ENCODE measurements at places on chromosomes 5 and 9.

DNA sequence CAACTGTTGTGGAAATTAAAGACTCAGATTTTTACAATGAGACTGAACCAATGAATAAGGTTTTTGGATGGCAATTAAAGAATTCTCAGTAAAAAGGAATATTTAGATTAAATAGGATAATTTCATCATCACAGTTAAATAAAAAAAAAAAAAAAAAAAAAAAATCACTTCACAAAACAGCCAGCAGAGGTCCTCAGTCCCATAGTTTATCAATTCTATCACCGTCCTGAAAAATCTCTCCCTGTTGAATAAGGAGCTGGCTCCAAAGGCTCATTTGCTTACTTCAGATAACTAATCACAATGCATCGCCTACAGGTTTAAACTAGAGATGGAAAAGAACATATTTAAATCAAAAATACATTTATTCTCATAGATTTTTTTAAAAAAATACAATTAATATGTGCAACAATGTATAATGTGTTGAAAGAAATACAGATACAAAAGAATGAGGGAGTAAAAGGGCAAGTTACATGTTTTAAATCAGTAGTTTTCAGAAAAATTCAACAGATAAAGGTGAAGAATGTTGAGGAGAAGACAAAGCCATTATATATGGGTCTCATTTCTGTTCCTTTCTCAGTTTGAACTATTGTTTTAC lies 175.8 kb upstream of the CHD1 start:
- peak; percentile 30 for DNase-seq

DNA sequence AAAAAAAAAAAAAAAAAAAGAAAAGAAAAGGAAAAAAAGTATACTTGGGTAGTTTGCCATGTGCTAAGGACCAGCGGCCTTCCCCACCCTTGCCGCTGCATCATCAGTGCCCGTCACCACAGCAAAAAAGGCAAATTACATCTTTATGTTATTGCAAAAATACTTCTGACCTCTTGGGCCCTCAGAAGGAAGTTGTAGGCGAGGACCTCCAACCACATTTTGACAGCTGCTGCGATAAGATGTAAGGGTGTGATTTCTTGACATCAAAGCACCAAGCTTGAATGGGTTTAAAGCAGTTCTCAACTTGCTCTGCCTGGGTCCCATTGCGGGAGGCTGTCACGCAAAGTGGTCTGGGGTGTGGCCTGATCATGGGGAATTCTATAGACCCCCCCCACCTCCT lies 39.2 kb downstream of the DMRT1 start:
- DNase-seq, result no peak

DNA sequence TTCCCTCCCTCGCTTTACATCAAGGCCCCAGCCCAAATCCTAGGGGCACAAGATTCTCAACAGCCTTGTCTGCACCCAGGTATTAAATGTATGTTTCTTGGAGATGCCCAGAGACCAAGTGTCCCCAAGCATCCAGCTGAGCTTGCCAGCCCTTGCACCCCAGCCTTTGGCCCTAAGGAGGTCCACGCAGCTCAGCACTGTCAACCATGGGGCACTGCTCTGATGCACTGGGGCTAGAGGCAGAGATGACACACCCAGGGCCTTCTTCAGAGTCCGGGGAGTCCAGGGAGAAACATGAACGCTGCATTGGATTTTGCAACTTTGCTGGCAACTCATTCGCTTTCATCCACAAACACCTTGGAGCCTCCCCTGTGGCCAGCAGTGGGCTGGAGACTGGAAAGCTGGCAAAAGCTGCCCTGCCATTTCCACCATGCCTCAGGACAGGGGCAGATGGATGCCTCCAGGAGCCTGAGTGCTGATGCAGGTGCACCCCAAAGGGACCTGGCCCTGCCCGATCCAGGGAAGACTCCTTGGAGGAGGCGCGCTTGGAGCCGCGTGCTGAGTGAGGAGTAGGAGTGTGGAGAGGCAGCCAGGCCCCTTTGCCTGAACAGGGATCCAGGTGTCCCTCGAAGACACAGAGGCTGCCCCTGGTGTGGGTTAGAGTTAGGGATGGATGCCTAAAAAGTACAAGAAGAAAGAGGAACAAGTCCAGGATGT lies 19.3 kb downstream of the PAEP start:
- DNase-seq, result no peak

- DNase-seq, result no peak
Measured at GRCh38 chr5:127400946-127401670, 110.5 kb downstream of the MEGF10 start.

GRCh38 chr5:143758750-143759149 lies 53.2 kb upstream of the HMHB1 start:
- DNase-seq, result no peak

DNA sequence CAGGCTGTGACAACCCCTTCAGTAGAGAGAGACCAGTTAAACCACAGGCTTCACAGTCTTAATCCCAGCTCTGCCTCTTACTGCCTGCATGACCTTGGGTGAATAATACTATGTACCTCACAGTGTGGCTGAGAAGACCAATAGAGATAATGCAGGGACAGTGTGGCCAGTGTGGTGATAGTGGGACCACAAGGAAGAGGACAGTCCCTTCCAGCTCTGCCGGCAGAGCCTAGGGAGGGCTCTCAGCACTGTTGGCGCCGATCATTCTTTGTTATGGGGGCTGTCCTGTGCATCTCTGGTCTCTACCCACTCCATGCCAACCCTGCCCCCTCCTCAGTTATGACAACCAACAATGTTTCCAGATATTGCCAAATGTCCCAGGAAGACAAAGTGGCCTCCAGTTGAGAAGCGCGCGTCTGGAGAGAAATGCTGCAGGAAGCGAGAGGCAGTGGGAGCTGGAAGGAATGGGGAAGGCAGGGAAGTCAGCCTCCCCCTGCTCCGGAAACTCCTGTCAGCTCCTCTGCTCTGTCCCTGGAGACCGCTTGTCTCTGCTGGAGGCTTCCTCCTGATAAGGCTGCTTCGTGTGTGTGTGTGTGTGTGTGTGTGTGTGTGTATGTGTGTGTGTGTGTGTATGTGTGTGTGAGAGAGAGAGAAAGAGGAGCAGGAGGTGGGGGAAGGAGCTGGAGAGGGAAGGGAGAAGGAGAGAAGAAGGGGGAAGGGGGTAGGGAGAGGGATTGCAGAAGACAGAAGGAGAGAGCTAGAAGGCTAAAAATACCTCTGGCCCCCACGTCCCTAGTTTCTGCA lies 31.8 kb upstream of the FABP6 start:
- DNase-seq, result no peak

- DNase-seq, result no peak
Measured at GRCh38 chr9:125816321-125816720, 69.1 kb downstream of the PBX3 start.

DNA sequence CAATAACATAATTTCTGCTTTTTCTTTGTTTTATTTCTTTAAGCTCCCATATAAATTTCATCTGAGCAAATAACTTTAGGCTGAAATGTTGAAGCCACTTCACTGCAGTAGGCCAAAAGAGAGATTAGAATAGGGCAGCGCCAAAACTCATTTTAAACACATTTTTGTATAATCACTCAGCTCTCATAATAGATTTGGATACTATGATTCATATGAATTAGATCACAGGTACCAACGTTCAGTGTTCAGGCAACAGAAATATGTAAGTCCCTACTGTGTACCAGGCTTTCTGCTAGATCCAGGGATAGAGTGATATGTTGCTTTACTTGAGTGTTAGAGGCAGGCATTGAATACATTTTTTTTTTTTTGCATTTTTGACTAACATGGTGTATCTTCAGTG lies 370.5 kb downstream of the PTPRD start:
- no peak for DNase-seq

DNA sequence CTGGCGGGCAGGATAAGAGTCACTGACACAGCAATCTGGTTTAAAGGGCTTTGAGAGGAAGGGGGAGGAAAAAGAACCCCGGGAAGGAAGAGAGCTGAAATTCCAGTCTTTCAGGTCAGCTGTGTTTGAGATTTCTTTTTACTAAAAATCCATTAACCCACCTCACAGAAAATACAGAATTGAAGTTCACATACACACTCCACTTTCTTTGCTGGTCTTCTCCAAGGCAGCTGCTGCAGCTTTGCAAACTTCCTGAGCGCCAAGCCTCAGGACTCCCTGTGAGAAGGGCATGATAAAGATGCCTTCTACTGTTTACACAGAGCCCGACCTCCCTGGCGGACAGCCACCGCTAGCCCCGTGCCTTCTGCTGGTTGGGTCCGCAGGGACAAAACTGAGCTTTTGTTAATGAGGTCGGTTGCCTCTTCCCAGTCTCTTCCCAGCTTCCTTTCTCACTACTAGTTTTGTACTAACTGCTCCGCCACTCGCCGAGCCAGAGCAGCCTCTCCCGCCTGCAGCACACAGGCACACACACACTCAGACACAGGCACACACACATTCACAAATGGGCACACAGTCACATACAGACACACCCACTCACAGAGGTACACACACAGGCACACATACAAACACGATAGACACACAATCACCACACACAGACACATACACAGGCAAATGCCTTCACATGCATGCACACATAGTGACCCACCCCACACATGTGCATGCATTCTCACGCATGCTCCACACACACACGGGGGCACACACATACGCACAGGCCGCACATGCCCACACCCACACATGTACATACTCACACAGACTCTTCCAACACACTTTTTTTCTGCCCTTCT lies at the start of gene FREM1:
FREM1 (minus strand) TSS at position 468 of the 845 bp plus-strand sequence. CDS start 41,451 bp downstream, outside the sequence.
- no peak for DNase-seq

GRCh38 chr5:81420039-81420667 lies 26.2 kb upstream of the ACOT12 start:
- DNase-seq, result peak; percentile 79

DNA sequence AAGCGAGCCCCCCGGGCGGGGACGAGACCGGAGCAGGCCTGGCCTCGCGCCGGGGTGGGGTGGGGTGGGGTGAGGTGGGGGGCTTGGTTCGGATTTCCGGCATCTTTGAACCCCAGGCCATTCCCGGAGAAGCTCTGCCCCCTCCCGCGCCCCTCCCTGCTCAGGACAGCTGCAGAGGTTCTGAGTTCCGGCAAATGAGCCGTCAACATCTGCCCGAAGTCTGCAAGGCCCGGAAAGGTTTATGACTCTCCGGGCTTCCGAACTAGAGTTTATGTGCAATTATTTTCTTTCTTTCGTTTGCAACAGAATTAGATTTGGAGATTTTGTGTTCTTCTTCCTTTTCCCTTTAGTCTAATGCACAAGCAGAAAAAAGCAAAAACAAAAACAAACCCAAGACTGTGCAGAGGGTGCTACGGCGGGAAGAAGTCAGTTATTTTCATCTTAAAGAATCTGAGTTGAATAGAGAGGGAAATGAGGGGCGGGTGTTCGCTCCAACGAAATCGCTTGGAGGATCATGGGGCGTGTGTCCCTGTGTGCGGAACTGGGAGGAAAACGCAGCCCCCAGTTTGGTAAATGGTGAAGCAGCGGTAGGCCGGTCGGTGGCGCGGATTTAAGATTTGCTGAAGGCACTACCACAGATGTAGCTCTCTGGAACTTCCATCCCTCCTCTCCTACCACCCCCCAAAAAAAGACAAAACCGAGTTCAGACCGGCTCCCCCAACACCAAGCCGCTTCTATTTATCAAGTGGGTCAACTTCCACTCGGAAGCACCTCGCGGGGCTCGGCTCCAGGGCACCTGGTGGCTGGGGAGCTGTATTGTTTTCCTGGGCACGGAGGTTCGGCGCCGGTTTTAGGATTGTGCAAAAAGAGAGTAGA lies 4.8 kb downstream of the LHX2 start:
- DNase-seq, result no peak

DNA sequence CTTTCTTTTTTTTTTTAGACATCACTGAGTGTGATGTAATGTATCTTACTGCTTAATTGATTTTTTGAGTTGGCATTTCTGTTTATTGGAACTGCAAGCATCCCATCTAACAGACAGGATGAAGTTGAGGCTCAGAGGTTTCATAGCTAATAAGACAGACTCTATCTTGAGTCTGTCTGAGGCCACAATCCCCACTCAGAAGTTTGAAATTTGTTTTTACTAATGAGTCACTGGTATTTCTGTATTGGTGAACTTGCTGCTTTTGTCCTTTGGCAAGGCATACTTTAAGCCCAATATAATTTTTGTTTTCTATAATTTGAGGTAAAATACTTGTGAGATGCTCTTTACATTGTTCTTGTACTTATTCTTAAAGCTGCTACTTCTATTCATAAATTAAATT lies 491.2 kb downstream of the PSAT1 start:
- no peak for DNase-seq

DNA sequence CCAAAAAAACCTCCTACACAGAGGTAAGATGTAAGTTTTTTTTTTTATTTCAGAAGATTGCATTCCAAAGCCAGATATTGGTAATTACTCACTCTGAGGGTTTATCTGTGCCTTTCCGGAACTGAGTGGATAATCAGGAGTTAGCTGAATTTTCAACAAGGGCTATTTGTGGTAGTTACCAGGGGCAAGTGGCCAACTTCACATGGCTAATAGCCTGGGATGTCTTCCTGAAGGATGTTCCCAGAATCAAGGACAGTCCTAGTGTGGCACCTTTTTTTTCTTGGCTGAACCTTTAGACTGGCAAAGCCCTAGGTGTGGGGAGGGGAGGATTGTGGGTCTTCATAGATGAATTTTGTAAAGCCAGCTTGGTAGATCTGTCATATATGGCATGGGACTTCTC lies 7.1 kb downstream of the LARP1 start:
- DNase-seq, result no peak

- no peak for DNase-seq
Measured at GRCh38 chr9:11506980-11507379, 894.2 kb upstream of the PTPRD start.

- DNase-seq, result no peak
Measured at GRCh38 chr5:171826132-171826531, 40.5 kb downstream of the SMIM23 start.

DNA sequence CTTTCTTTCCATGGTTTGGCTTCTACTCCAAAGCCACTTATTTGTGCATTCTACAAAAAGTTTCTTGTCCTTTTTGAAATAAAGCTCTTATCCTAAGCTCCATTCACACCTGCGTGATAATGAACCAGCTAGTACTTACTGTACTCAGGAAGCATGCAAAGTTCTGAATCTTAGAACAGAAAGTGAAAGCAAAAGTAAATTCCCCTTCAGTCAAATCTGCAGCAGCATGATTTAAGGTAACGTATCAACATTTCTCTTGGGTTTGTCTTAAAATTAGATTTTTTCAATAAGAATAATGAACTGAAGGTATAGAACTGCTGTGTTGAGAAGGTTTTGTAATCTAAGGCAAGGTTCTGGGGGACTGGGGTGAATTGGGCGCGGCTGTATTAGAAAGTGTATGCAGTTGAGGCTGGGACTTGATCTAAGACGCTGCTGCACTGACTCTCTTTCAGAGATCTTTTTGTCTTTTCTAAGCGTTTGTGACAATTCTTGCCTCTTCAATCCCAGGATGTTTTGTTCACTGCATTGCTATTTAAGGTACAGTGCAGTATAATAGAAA lies at the start of gene ERAP2:
ERAP2 (plus strand) TSS at position 209 of the 559 bp plus-strand sequence. CDS start 3,186 bp downstream, outside the sequence.
- DNase-seq, result peak; percentile 56

GRCh38 chr9:110742741-110743371 lies 74.3 kb downstream of the MUSK start:
- DNase-seq, result no peak

DNA sequence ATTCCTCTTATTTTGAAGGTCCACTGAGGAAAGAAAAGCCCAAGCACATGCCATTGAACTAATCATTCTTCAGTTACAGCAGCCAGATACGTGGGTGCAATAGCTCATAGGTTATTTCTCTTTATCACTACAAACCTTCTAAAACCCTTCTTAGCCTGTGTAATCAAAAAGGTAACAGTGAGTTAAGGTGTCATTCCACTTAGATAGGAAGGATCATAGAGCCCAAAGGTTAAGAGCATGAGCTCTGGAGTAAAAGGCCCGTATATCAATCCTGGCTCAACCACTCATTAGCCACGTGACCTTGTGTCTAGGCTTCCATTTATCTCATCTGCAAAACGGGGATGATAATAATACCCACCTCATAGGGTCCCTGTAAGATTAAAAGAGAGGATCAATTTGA lies 2.7 kb downstream of the GPX8 start:
- no peak for DNase-seq
